ENCODE measurements at places on chromosomes 1 and 21.

GRCh38 chr21:46229923-46230260 is 1.3 kb upstream of the LSS start:
- no peak for DNase-seq

DNA sequence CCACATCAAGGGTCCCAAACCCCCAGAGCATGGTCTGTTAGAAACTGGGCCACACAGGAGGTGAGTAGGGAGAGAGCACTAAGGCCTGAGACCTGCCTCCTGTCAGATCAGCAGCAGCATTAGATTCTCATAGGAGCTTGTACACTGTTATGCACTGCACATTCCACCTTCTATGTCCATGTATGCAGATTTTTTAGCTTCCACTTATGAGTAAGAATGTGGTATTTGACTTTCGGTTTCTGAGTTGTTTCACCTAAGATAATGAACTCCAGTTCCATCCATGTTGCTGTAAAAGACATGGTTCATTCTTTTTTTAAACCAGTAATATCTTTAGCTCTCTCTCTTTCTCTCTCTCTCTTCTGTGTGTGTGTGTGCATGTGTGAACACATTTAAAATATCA is 663 bp upstream of the GBP6 start:
- DNase-seq: no peak

DNA sequence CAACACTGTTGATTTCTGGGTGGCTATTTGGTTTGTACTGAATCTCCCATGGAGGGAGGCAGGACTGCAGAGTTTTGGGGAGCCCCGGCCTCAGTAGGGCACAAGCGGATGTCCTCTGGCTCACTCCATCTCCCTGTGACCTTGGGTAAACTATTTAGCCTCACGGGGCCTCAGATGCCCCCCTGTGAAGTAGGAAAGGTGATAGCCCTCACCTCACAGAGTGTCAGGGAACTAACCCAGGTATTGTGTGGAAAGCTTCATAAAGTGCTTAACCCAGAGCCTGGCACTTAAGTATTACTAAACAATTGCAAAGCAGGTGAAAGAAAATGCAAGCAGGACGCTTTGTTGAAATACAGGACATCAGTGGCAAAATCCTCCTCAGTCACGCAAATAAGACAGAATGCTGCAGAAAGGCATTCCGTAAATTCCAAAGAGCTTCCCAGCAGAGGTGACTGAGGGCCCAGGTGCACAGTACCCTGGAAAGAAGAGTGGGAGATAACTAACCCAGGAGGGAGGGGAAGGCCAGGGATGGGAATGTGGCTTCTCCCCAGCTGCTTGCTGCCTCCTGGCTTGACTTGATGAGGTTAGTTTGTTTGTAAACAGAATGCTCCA is 436.3 kb downstream of the PRDM2 start:
- DNase-seq: no peak

GRCh38 chr1:231591466-231591865 is 35.1 kb upstream of the DISC1 start:
- DNase-seq: no peak

DNA sequence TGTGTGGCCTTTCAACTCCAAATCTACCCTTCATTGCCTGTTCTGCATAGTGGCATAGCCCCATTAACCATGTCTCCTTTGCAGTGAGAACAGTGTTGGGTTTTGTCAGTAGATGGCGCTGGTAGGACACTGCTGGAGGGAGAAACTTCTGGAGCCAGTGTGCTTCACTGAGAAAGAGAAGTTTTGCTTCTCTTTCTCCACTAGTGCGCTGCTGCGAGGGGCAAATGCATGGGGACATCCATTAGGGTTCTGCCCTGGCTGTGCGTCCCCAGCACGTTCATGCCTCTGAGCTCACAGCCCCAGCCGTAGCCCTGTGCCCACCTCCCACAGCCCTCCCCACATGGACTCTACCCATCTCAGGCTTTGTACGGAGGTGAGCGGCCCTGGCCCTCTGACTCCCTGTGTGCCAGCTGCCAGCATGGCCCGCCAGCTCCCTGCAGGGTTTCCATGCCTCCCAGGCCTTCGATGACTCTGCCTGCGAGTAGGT is 53.1 kb downstream of the RIMS3 start:
- DNase-seq: peak; percentile 53

- no peak for DNase-seq
These were observed 25.6 kb upstream of the IER5 start for GRCh38 chr1:181062836-181063428.

DNA sequence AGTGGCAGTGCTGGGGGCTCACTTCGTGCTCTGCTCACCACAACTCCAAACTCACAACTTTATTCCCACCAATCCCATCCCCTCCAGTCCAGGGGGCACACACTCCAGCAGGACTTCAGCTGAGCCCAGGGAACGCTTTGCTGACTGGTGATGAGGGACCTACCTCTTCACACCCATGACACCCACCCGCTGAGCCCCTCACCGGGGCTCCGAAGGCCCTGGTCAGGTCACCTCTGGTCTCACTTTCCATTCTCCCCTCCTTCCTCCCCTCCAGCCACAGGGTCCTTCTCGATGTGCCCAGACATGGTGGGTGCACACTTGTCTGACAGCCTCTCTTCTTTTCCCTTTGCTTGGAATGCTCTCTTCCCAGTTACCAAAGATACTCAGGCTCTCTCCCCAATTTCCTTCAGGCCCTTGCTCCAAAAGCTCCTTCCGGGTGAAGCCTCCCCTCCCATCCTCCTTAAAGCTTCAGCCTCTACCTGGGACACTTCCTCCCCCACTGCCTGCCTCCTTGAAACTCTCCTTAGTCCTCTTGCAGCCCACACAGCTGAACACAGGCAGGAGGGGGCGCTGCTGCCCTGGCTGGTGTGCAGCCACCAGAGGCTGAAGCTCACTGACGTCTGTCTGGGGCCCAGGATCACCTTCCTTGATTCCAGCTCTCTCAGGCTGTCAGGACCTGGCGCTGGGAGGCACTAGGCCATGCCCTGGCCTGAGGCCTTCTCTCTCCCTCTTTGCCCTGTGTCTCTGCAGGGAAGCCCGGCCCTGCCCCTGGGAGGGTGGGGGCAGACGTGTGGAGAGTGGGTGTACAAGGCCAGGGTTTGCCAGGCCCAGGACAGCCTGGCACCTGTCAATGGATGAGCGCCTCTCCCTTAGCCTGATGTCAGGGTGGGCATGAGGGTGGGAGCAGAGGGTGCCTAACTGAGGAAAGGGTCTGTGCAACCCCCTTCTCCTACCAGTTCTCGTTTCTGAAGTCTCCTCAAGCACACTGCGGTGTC is 1.6 kb downstream of the KCNE1 start:
- peak; percentile 2 for DNase-seq

GRCh38 chr1:227922501-227923352 is 25.0 kb downstream of the WNT9A start:
- no peak for DNase-seq

GRCh38 chr1:184228558-184228957 is 158.3 kb upstream of the C1orf21 start:
- no peak for DNase-seq

- no peak for DNase-seq
These were observed 29.5 kb downstream of the PIK3R3 start for GRCh38 chr1:46102769-46103476.

- DNase-seq: peak; percentile 22
These were observed 136.2 kb downstream of the NTNG1 start for GRCh38 chr1:107277022-107277421.

GRCh38 chr21:37829447-37829846 is 86.8 kb downstream of the KCNJ6 start:
- DNase-seq: no peak

All from NCI-H1105 treated with DMSO at 0.1 percent for 48 hours (cell line).